NCI-H774 (cell line): ENCODE measurements at places on chromosomes 2 and 18.

DNA sequence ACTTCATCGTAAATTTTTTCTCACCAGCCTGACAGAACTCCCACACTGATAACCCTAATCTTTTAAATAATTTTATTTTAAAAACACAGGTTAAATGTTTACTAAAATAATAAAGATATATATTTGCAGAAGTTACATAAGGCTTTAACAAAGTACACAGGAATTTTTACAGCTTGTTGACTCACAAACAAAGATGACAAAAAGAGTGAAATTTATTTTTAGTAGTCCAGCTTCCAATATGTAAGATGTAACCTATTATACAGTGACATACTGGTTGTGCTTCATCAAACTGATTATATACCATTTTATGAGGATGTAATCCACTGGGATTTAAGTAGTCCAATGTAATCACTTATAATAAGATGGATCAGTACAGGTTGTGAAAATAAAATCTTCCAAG lies 348.9 kb upstream of the SLC39A10 start:
- no peak for DNase-seq

DNA sequence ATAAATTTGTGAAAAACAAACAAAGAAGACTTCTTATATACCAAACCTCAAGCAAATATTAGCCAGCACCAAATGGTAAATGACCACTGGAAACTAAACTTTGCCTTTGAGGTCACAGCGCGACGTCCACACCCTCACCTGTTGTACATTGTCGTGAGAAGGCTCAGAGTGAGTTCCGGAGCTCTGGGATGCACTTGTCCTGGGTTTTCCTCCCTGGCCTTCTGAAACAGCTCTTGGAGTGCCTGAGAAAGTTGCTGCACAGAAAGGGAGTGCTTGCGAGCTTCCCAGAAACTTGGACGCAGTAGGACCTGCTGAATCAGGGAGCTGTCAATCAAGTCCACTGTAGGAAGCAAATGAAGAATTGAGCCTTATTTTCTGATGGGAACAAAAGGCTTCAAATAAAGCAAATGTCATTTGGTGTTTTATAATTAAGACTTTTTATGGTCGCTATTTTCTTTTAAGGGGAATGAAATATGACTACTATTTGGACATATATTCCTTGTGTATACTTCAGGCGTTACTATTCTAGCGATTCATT lies 11.0 kb downstream of the DYTN start:
- no peak for DNase-seq

GRCh38 chr2:238138331-238139195 lies at the start of gene KLHL30:
KLHL30 (plus strand) TSS chr2:238138668; CDS start chr2:238140755, 2,087 bp downstream.
- DNase-seq, result no peak

DNA sequence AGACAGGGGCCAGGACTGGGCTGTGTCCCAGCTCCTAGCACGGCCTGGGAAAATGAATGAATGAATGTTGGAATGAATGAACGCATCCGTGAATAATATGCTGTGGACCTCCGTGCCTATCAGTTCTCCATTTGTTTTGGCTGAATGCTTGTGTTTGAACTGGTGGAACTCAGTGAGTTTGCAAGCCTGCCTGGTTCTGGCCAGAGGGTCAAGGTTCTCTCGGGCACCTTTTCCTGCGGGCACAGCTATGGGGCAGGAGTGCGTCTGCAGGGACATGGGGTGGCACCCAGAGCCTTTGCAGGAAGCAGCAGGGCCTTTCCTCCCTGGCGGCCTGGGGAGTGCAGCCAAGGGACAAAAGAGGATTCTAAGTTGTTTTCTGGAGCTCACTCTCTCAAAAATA lies 17.6 kb upstream of the PDIA6 start:
- no peak for DNase-seq

DNA sequence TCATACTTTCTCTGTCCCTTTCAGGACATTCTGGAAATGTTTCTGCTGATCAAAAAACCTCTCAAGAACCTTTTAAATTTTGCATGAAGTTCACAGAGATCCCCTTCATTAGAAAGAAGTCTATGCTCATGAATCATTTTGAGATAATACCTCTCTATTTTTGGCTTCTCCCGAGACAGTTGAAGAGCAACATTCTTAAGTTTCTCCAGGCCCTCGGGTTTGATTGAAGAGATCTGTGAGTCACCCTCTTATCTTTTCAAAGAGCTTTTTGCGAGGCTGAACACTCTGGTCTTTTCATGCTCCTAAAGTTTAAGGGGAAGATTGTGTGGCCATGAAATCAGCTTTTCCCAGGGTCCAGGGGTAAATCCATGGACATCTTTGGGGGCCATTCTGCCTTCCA lies 354.2 kb downstream of the FBXO15 start:
- no peak for DNase-seq

DNA sequence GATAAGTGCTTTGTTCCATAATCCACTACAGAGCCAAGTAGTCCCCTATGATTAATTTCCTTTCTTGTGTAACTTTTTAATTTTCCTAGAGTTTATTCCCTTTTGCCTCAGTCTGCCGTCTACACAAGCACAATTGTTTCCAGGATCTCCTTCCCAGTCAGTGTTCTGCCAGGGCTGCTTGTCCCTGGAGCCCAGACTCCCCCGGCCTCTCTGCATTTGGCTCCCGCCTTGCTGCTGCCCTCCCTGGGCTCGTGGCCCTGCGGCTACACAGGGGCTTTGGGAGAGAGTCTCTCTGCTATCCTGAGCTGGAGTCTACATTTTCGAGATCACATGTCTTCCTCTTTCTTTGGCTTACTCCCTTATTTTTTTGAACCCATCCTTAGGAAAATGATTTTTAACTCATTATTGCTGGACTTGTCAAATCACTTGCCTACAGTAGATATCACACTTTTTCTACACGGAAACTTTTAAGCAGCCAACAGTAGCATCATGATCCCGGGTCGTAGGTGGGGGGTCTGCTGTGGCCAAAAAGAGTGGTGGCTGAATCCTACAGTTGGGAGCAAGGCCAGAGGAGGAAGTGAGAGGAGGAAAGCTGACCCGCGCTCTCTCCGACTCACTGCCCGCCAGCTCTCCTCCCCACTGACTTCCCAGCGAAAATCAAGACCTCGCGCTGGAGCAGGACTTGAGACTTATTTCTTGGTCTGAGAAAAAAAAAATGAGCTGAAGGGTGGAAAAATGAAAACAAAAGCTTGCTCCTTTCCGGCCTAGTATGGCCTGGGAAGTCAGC lies 9.4 kb downstream of the FBLN7 start:
- DNase-seq, result no peak
